ENCODE measurements at places on chromosomes 13 and 19.

DNA sequence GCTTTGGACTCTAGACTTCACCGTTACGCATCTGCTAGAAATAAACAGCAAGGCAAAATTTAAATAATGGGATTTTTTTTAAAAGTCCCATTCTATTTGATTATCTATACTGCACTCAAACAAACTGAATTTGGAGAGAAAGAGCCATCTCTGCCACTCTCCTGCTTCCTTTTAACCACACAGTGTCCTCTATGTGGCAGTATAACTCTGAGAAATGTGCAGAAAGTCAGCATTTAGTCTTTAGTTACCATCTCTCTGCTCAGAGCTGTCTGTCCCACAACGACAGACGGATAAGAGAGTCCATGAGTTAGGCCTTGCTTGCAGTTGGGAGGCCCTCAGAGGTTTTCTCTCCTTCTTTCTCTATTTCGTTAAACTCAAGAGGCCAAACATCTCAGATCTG is 21.2 kb downstream of the CCNA1 start:
- DNase-seq: no peak

- no peak for DNase-seq
Observed at GRCh38 chr19:46111376-46111775, 13.1 kb downstream of the IGFL3 start.

DNA sequence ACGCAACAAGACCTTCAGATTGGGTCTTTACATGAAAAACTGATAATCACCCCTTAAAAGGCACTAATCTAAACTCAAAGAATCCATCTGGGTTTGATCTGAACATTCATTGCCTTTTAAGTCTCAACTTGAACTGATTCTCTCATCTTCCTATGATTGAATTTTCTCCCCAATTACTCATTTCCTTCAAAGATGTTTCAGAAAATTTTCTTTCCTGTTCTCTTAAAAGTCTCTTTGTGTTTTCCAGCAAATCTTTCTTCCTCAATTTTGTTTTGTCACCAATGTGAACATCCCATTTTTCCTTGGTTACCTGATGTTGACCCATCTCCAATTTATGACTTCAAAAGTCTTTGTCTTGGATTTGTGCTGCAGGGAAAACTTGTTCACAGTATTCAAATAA is 234.3 kb downstream of the DACH1 start:
- DNase-seq: no peak

DNA sequence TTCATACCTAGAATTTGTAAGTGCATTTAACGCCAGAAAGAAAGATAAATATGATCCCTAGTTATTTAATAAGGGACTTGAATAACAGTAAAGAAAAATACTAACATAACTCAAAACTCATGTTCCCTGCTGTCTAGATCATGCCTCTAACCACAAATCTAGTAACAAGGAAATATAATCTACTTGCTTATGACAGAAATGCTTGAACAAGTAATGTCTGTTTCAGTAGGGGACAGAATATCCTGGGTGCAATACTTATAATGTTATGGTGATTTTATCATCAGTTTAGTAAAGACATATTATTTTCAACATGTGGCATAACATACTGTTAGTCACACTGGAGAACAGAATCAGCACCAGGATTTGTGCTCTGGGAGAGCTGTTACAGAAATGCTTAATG is 861.9 kb upstream of the SLITRK1 start:
- no peak for DNase-seq

DNA sequence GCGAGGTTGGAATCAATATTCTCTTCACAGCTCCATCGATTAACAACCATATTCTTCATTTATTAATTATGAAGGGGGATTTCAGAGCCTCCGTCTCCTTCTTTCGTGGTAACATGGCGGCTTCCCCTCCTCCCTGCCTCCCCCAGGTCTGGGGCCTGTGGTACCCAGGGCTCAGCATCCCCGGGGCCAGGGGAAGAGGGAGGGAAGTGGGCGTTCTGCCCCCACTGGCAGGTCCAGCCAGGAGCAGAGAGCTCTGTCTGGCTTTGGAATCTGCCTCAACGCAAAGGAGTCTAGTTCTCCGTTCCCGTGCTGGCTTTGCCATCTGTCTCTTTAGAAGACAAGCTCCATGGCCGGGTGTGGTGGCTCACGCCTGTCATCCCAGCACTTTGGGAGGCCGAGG is 37.8 kb upstream of the ONECUT3 start:
- no peak for DNase-seq

DNA sequence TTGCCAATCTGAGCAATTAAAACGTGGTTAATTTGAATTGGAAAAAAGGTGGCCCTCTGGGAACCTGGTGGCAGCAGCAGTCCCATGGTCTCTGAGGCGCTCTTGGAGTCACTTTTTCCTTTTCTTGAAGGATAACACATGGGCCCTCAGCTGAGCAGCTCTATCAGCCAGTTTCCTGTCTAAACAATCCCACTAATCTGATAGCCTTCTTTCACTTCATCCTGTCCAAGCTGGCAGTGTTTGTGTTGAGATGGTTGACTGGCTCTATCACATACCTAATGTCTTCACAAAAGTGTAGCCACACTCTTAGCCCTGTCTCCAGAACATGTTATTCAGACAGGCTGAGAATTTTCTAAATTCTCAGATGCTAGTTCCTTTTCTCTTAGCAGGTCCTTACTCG is 10.7 kb downstream of the MZT1 start:
- DNase-seq: no peak

All from DMS 273 treated with DMSO at 0.1 percent for 48 hours (cell line).